LHCN-M2 (cell line): ENCODE measurements at places on chromosomes 16 and 17.
A peak's percentile ranks its signal among the peaks of the same experiment; 100 is the strongest.

GRCh38 chr17:16465861-16466338 is 26.1 kb downstream of the LRRC75A start:
- DNase-seq = no peak

GRCh38 chr17:9647014-9647413 is 1.7 kb downstream of the USP43 start:
- no peak for DNase-seq

DNA sequence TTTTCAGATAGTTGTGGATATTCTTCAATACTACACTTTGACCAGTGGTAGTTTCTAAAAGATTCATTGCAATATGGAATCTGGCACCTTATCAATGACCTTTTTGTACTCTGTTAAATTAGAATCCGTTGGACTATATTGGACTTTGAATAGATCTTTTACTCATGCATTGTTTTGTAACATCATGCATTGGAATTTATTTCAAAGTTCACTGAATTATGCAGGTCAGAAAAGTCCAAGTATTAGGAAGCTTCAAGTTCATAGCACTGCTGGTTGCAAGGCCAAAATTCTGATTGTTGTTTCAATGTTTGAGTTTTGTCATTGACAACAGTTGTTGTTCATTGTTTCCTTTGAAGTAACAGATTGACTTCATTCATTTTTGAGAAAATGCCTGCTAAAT is 7.9 kb upstream of the DHRS11 start:
- DNase-seq = no peak

DNA sequence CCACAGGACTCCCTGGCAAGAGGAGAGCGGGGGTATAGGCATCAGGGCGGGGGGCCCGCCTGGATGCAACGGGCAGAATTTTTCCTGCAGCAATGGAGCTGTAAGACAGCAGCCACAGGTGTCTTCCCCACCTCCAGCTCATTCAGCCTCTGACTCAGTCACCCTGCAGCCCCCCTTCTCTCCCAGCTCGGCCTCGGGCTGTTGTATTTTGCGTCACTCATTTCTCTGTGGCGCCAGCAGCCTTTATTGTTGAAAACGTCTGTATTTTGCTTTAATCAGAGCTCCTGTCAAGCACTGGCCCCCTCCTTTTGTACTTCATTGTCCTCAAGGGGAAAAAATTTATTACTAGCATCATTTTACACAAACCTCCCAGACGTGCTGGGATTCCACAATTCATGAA is 117.7 kb downstream of the WSCD1 start:
- no peak for DNase-seq

GRCh38 chr16:5257462-5257861 is 159.9 kb upstream of the EEF2KMT start:
- DNase-seq = no peak

GRCh38 chr16:56916571-56917403 is 15.2 kb upstream of the HERPUD1 start:
- DNase-seq = no peak

GRCh38 chr17:78883533-78884131 is 19.4 kb downstream of the CEP295NL start:
- DNase-seq = peak; percentile 98

DNA sequence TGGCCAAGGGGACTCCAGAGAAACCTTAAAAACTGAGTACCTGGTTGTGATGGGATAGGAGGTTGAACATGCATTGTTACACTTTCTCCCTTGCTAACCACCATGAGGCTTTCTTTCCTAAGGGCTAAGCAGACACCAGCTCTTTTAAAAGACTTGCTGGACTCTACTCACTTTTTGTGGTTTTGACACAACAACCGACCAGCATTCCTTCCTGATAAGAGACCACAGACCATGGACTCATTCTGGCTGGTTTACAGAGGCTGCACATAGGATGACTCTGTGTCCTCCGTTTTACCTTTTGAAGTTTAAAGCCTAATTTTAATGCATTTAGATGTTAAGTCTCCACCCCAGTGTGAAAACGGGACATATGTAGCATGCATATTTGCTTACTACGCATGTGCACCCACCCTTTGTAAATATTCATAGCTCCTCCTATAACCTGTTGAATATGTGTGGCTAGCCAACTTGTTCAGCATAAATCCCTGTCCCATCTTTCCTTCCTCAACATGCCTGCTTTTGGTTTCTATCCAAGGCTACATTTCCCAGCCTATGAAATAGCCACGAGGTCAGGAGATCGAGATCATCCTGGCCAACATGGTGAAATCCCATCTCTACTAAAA is 475.9 kb downstream of the GRIN2A start:
- DNase-seq = no peak

- no peak for DNase-seq
Measured at GRCh38 chr16:67967183-67967957, 1.1 kb downstream of the SLC12A4 start.

DNA sequence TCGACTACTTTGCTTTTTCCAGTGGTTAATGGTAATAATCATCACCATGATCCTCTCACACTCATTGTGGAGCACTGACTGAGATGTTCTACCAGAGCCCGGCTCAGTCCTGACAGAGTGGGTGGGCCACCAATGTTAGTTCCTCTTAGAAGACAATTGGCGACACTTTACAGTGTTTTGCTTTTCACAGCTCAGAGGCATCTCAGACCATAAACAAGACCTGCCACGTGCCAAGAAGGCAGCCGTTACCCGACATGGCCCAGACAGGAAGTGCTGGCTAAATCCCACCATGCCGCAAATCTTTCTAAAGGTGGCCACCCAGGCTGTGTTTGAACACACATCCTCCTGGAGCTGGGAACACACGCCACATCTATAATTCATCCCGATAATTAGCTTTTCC is 103.7 kb downstream of the XYLT1 start:
- no peak for DNase-seq

DNA sequence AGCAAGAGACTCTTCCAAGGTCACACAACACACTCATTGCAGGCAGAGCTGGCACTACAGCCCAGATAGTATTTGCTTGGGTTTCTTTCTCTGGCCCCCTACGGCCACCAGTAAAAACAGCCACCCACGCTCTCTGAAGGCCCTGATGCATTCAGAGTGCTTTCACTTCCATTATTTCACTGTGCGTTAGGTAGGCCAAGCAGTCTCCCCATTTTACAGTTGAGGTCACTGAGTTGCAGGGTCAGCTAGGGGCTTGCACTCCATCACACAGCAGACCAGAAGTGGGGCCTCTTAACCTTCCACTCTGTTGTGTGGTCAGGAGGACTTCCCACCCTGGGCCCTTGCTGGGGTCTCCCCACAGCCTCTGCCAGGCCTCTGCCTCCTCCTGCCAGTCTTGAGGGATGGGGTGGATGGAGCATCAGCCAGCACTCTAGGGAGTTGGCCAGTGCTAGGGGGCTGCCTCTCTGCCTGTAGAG is 2.5 kb downstream of the TBX21 start:
- DNase-seq = no peak

DNA sequence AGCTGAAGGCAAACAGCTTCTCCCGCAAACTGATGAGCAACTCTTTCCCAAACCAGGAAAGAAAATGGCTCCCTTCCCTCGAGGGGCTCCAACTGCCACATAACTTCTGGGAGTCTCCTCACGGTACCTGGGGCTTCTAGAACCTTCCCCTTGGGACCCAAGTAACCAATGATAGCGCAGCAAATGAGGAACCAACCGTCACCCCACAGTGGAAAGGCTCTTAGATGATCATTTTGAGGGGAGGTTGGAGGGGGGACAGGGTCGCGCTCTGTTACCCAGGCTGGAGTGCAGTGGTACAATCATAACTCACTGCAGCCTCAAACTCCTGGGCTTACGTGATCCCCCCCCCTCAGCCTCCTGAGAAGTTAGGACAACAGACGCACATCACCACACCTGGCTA is at the start of gene DNAH17:
TSS of gene DNAH17 (minus strand) at position 101 of the 400 bp plus-strand sequence. CDS start 2,339 bp downstream, outside the sequence.
- no peak for DNase-seq

GRCh38 chr16:56263711-56264608 is 72.7 kb downstream of the GNAO1 start:
- no peak for DNase-seq

- DNase-seq = no peak
Measured at GRCh38 chr17:56635641-56636040, 42.1 kb downstream of the NOG start.

GRCh38 chr17:49508061-49508865 is 13.2 kb downstream of the NGFR start:
- no peak for DNase-seq

GRCh38 chr17:74190154-74190553 is 13.3 kb upstream of the RPL38 start:
- DNase-seq = peak; percentile 68

DNA sequence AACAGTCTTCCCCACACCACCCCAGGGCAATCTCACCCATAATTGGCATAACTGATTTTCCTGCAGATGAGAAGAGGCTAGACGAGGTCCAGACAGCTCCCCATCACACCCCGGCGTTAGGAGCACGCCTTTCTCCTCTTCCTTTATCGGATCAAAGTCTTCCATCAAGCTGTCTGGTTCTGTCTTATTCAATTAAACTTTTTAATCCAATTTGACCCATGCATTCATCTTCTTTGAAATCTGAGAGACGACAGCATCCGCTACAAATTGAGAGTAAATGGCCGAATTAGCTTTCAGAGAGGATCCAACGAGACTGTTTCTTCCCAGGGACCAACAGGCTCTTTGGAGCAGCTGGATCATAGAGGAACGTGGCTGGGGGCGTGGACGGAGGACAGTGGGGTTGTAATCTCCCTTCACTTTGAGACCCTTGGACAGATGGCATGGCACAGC is 44.4 kb upstream of the GPRC5B start:
- DNase-seq = no peak

DNA sequence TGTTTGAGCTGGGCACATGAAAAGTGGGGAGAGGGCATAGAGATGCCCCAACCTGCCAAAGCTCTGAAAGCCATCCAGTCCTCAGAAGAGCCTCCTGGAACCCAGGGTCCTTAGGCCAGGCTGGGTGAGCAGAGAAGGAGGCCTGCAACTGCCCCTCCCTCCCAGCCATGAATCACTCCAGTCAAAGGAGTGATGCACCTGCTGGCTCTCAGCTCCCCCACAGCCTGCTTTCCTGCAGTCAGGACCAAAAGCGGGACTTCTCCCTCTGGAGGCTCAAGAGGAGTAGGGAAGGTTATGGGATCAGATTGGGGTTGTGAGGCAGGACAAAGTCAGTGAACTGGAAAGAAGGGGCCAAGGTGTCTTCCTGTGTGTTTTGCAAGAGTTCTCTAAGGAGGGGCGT is 145.6 kb downstream of the TMEM132E start:
- no peak for DNase-seq

- no peak for DNase-seq
Measured at GRCh38 chr17:4599505-4600281, 15.4 kb downstream of the SMTNL2 start.

DNA sequence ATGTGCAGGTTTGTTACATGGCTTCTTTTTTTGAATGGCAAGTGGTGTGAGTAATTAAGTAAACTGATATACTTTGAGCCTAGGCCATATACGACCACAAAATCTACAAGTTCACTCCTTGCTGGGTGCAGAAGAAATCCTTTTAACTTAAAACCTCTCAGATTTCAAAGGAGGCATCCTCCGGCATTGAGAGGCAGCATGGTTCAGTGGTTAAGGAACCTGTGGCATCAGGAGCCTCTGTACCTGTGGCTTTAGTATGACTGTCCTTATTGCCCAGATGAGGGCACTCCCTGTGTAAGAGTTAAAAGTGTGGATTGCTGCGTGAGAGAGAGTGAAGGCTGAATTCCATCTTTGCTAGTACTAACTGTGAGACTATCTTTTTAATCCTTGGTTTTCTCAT is 3.3 kb downstream of the NLRP1 start:
- DNase-seq = no peak

DNA sequence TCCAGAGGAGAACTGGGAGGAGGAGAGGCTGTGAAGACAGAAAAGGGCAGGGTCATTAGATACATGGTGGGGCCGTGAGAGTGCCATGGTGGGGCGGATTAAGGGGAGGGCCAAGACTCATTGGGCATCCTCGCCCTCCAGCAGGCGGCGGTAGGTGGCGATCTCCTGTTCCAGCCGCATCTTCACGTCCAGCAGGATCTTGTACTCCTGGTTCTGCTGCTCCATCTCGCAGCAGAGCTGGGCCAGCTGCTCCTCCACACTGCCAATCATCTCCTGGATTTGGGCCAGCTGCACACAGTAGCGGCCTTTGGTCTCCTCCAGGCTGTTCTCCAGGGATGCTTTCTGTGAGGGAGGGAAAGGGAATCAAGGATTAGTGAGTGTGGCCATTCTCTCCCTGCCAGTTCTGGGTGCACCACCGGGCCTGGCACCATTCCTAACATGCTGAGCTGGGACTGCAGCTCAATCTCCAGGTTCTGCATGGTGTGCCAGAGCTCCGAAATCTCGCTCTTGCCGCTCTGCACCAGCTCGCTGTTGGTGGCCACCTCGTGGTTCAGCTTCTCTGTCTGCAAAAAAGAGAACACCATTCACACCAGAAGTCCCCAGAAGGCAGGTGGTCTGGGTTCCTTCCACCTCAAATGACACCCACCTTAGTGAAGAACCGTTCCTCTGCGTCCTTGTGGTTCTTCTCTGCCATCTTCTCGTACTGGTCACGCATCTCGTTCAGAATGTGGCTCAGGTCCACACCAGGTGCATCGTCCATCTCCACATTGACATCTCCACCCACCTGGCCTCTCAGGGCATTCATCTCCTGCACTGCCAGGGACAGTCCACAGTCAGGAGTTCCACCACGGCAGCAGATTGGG is 129.0 kb downstream of the CCDC144A start:
- DNase-seq = no peak

- no peak for DNase-seq
Measured at GRCh38 chr17:65436871-65437270, 124.6 kb downstream of the AXIN2 start.

- no peak for DNase-seq
Measured at GRCh38 chr17:7383742-7384488, 3.0 kb downstream of the TNK1 start.

GRCh38 chr17:50285941-50286340 is 11.7 kb downstream of the TMEM92 start:
- DNase-seq = no peak

GRCh38 chr17:30188211-30188939 is 47.1 kb downstream of the SLC6A4 start:
- no peak for DNase-seq
